Activated CD4-positive, alpha-beta T cell treated with anti-CD3 and anti-CD28 coated beads, Interleukin-2, amount 50 U/mL, for 24 hours (primary cell): ENCODE measurements at places on chromosomes 1 and 21.

- peak; percentile 84 for DNase-seq
These were observed 909 bp upstream of the PAXBP1 start for GRCh38 chr21:32772281-32773047.

- DNase-seq = no peak
These were observed 147.8 kb downstream of the SLC45A1 start for GRCh38 chr1:8465692-8466091.

- DNase-seq = no peak
These were observed 48.8 kb downstream of the SLC9C2 start for GRCh38 chr1:173554089-173554488.

- no peak for DNase-seq
These were observed 576.0 kb downstream of the KIF26B start for GRCh38 chr1:245730801-245731200.

- no peak for DNase-seq
These were observed 6.2 kb upstream of the TEX35 start for GRCh38 chr1:178506669-178507068.
